ENCODE measurements at places on chromosomes 12 and 14.

DNA sequence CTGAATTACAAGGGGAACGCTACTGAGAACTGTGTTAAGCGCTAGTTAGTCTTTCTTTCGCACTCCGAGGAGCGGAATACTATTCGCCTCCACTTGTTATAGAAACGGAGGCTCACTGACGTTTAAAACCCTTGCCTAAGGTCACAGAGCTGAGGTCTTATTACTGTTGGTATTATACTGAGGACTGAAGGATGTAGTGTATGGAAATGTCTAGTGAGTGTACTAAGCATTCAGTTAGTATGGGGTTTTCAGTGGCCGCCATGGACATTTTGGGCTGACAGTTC, 826 bp downstream of the ACADS start:
- no peak for DNase-seq

- DNase-seq, result no peak
Measured at GRCh38 chr14:94946244-94946643, 176.3 kb upstream of the GSC start.

DNA sequence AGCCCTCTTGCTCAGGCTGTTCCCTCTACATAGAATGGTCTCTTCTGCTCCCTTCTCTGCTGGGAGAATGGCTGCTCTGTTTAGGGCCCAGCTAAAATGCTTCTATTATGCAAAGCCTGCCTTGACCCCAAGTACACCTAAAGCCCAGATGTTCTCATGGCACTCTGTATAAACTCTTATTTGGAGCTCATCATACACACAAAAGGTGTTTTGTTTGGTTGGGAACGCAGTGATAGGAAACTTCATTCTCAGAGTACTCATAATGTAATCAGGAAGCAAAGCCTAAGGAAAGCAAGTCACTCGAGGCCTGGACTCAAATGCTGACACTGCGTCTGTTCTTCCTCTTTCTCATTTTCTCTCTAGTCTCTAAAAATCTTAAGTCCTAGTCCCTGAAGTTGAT, 38.2 kb upstream of the SYCP3 start:
- DNase-seq, result no peak

- DNase-seq, result no peak
Measured at GRCh38 chr12:32896432-32897280, at the start of gene PKP2. Gene PKP2 (minus strand): TSS chr12:32896777. CDS start chr12:32896731, 46 bp downstream.

DNA sequence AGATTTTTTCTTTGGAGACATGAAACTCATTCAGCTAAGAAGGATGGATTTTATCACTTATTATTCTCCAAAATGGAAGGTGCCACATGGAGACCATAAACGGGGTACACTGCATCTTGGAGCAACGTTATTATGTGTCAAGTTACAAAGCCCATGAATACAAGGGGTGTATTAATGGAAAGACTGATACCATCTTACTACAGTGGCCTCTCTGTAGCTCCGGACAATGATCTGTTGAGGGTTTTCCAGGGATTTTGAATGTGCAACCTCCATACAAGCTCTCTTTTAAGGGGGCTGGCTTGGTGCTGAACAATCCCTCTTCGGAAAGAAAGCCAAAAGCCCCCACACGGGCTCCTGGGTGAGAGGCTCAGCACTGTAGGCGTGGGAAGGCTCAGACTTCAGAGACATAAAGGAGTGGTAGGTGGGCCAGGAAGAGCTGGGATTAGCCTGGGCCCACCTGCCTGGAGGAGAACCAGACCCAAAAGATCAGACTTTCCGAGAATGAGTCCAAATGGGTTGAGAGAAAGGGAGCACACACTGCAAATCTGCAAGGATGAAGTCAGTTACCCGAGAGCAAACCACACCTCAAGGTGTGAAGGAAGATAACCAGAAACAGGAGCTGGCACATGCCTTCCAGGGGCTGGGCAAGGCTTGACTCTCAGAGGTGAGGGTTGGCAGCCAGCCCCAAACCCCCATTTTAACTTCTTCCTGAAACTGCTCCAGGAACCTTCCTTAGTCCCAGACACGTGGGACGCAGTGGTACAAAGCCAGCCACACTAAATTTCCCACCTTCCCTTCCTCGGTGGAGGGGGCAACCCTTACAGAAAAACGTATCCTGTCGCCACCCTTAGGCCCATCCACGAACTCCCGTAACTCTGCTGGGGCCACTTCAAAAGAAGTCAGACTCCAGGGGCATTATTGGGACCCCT, 1.5 kb downstream of the VPS37B start:
- peak; percentile 57 for DNase-seq
